ENCODE measurements at places on chromosomes 11 and 22.

- DNase-seq: no peak
Observed at GRCh38 chr22:46586123-46586519, 34.1 kb upstream of the GRAMD4 start.

DNA sequence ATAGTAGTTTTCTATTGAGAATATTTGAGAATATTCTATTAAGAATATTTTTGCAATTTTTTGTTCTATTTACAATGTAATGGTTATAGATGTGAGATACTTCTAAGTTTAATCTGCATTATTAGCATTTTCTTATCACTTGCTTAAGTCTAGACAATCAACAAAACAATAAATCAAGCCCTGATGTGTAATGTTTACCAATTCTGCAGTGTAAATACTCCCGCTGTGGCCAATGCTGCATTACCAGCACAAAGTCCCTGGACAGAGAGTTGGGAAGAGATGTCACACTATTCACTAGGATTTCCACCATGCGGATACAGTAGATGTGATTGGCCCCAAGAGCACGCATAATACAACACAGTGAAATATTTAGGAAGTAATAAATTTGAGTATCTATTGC lies 47.6 kb upstream of the GCAT start:
- DNase-seq: no peak

DNA sequence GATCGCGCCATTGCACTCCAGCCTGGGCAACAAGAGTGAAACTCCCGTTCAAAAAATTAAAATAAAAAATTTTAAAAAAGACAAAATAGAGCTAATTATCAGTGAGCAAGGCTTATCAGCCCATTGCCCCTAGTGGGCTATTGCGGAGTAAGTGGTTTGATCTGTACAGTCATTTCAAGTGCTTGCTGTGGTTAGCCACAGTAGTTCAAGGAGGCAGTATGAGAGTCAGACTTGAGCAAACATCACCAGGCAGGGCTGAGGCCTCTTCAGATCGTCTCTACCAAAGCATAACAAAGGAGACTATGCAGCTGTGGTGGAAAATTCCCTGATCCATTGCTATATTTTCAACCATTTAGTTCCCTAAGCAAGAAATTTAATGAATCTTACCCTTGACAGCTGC lies 4.3 kb upstream of the SBF2 start:
- peak; percentile 84 for DNase-seq

- no peak for DNase-seq
Observed at GRCh38 chr11:44256673-44257291, 53.2 kb downstream of the ALX4 start.
